ENCODE measurements at places on chromosomes 4 and X.
A peak's percentile ranks its signal among the peaks of the same experiment; 100 is the strongest.

DNA sequence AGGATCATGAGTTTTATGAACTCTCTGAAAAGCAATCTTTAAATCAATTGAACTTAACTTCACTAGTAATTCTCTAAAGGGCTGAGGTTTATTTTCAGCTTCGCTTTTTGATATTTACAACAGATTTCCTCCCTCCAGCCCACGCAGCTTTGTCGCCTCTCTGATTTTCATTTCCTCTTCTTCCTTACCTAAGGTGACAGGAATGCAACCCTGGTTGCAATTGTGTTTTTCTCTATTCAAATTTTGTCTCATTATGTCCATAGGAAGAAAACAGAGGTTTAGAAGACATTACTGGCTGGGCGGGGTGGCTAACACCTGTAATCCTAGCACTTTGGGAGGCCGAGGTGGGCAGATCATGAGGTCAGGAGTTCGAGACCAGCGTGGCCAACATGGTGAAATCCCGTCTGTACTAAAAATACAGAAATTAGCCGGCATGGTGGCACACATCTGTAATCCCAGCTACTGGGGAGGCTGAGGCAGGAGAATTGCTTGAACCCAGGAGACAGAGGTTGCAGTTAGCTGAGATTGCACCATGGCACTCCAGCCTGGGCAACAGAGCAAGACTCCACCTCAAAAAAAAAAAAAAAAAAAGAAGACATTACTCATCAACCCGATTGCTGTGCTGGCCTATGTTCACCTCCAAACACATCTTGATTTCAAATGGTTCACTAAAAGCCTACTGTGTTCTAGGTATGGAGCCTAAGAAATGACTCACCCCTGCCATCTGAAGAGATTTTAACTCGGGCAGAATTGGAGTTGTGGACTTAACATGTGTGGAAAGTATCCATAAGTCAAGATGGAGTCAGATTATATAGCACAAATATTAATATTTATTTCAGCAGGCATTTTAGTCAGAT, 36.8 kb downstream of the VSIG4 start:
- DNase-seq: peak; percentile 67

GRCh38 chr4:138680989-138681604, 334.5 kb upstream of the NOCT start:
- peak; percentile 71 for DNase-seq

- peak; percentile 47 for DNase-seq
These were observed 27.3 kb downstream of the CT45A1 start for GRCh38 chrX:135740681-135741149.

DNA sequence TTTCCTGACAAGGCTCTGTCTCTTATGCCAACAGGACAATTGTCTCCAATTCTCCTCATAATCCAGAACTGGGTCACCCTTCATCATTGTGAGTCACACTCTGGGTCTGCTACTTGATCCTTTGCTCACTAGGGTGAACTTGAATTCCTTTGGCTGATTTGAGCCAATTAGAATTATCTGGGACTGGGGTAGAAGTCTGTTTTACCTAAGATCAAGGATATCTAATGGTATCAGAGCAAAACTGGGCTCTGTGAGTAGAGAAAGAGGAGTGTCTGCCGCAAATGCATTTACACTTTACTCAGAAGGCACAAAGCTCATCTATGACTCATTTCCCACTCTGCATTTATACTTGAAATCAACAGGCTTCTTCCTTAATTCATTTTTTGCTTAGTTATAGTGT, 72.6 kb downstream of the PITX2 start:
- DNase-seq: no peak

GRCh38 chr4:158710814-158711213, 12.4 kb downstream of the PPID start:
- peak; percentile 16 for DNase-seq

DNA sequence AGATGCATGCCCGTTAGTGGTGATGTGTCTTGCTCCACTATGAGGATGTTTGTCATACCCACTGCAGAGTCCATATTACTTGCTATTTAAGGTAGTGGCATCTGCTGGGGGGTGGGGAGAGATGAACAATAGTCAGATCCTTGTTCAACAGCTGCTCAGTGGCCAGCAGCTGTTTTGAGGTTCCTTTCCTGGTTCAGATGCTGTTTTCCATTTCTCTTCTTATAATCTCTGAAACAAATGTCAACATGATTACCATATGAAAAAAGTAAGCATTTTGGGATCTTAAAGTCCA, 1567.9 kb upstream of the TENM3 start:
- DNase-seq: no peak

- DNase-seq: no peak
These were observed 25.9 kb downstream of the DCX start for GRCh38 chrX:111386077-111386476.

Data from inflammatory macrophage treated with lipopolysaccharide for 4 hours (primary cell).